KBM-7 (cell line): ENCODE measurements at places on chromosomes 16 and 17.
A peak's percentile ranks its signal among the peaks of the same experiment; 100 is the strongest.

DNA sequence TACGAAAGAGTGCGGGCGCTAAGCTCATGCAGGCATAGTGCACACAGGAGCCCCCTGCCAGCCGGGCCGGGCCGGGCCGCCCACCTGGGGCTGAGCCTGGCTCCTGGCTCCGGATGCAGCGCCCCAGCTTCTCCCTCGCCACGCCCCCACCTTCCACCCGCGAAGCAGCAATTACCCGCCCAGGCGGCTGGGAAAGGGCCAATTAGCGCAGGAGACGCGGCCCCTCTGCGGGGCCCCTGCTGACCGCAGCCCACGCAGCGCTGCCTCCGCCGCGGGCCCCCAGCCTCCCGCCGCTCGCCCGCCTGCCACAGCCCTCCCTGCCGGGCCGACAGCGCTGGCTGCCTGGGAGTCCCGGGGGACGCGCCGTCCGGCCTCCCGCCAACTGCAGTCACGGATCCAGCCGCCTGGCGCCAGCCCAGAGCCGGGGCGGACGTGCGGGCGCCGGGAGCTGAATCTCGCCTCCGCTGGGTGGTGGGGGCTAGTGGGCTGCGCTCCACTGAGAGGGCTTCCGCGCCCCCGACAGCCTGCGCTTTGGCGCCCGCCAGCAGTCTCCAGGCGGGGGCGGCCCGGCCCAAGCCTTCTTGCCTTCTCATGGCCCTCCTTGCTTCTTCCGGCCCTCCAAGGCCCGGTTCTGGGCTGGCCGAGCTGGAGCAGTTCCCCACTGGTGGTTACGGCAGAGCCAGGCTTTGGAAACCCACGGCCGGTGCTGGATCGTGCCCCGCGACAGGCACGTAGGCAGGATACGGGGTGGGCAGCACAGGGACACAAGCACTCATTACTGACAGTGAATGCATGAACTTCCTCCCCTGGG is 14.9 kb upstream of the CBFB start:
- DNase-seq, result peak; percentile 71

DNA sequence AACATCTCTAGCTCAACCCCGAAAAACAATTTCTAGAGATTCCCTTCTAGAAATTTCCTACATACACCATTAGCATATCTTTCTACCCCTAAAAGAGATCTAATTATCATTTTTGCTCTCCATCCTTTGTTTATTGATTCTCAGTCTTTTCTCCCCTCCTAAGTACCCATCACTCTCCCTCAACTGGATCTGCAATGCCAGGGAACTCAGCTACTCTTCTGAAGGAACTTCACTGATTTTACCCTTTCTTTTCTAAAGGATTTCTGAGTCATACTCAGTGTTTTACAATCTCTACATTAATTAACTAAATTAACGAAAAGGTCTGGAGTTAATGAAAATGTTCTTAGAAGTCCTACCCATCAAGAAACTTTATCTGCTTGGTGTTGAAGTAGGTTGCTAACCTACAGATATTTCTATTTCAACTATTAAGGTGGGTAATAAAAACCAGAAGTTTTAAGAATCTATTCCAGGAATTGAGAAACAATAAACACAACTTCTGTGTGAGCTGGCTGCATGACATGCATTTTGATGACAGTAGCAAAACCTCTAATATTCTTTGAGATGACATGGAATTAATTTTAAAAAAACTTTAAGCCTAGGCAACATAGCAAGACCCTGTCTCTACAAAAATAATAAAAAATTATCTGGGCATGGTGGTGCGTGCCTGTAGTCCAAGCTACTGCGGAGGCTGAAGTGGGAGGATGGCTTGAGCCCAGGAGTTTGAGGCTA is 13.6 kb downstream of the CREBBP start:
- DNase-seq, result no peak

DNA sequence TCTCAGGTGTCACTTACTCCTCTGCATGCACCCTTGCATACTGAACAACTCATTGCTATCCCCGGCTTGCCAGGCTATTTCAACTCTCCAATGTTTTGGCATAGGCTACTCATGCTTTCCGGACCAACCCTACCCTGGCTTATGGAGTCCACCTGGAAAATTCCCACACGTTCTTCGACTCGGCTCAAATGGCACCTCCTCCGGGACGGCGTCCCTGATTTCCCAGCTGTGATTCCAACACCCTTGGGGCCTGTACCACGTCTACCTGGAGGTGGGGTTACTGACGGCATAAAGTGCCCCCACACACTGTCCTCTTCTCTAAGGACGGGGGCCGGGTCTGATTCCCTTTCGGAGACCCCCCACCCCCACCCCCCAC is 498 bp downstream of the SMYD4 start:
- no peak for DNase-seq

DNA sequence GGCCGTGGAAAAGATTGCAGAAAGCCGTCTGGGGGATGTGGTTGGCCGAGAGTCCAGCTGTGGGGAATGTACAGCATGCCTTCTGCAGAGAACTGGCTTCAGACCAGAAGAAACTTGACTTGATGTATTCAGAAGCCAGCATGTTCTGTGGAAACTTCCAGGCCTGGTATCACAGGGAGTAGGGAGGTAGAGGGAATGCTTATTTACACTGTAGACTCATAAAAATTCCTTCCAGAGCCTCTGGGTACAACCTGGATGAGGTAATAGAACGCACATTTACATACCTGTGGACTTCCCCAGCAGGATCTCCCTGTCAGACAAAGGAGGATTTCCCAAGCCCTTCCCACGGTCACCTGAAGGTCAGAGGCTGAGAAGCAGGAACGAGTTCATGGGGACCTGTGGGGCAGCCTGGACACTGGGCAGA is 11.8 kb upstream of the GAS7 start:
- DNase-seq, result no peak

DNA sequence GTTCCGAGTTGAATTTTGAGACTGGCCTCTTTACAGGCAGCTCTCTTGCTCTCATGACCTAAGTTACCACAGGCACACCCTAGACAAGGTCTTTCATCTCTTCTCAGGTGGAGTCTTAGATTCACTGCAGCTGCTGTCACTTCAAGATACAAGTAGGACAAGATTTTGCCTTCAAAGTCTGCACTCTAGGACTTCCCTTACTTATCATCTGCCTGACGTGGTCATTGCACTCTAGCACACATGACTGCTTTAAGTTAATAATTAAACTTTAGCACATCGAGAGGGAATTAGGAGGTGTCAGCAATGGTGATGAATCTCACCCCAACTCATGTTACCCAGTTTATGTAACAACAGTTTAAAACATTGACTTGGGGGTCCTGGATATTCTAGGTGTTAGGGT is 25.6 kb downstream of the RNF135 start:
- DNase-seq, result no peak

- no peak for DNase-seq
Observed at GRCh38 chr17:32912218-32912897, 15.6 kb upstream of the TMEM98 start.

DNA sequence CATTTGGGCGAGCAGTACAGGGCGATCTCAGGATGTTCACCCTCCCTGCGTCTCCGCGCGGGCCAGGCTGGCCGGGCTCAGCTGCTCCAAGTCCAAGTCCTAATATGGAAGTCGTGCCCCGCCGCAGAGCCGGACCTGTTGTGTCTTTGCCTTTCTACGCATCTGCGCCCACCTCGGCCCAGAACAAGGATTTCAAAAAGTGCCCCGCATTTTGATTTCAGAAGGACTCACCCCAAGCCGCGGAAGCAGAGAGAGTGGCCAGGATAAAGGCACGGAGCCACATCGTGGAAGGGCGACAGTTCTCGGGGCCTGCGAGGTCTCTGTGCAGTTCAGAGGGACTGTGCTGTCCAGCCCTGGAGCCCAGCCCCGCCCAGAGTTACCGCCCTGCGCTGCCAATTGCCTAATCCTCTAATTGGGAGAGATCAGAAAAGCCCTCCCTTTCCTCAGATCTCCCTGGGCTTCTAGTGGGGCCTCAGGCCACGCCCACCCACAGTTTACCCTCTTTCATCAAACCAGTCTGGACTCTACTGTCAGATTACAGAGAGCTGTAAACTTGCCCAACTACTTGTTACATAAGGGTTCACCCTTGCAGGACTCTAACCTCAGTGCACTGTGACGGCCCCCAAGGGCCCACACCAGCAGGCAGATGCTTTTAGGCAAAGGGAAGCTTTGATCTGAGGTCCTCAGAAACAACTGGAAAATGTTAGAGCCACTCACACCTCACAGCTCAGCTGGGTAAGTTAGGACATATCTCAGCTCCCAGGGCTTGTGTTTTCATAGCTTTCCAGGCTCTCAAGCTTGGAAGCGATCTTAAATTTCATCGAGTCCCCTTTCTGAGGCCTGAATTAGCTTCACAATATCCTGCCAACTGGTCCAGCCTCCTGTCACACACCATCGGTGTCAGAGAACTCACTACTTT is at the start of gene CES1:
Gene CES1, minus strand, starts transcription at position 324 of the 919 bp plus-strand sequence. Its CDS starts 41 bp downstream, at position 283.
- no peak for DNase-seq

DNA sequence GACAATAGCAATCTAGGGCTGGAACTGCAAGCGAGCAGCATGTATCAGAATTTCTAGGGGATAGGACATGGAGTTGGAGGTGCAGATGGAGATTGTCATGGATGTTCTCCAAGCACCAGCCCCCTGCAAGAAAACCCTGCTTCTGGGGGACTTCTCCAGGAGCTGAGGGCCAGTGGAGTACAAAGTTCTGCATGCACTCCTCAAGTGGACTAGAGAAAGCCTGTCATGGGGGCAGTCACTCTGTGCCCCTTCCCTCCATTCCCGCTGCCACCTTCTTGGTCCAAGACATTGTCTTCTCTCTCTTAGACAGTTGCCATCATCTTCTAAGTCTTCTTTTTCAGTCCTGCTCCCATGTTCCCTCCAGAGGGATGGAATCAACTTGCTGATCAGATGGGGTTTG is 87.9 kb downstream of the AIPL1 start:
- no peak for DNase-seq

DNA sequence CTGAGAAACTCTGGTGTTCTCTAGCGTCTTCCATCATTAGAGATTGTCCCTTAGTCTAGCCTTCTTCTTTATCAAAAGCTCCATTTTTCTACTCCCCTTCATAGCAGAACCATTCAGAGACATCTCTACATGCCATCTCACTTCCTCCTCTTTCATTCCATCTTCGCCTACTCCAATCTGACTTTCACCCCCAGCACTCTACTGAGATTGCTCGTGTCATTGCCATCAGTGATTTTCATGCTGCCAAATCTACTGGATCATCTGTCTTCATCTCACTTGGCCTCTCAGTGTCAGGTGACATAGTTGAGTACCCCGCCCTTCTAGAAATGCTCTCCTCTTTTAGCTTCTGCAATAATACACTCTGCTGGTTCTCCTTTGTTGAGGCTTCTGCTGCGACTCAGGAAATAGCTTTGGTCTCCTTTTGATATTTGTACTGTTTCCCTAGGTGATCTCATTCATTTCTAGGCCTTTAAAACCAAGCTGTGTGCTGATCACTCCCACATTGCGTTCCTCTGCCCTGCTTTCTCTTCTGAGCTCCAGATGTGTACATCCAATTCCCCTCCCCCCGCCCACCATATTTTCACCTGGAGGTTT is 119.1 kb downstream of the FTO start:
- peak; percentile 94 for DNase-seq

- peak; percentile 5 for DNase-seq
Observed at GRCh38 chr16:8026450-8026849, 563.9 kb downstream of the TMEM114 start.

- DNase-seq, result no peak
Observed at GRCh38 chr16:27824006-27824405, 239.5 kb downstream of the GSG1L start.
